Stimulated activated naive CD8-positive, alpha-beta T cell treated with anti-CD3 and anti-CD28 coated beads, Interleukin-15, Interleukin-2, amounts not matched to agents 100 U/mL and 50 U/mL, for 24 hours (primary cell): ENCODE measurements at places on chromosomes 7 and 10.

GRCh38 chr7:153675131-153675530 lies 377.1 kb upstream of the DPP6 start:
- no peak for DNase-seq

DNA sequence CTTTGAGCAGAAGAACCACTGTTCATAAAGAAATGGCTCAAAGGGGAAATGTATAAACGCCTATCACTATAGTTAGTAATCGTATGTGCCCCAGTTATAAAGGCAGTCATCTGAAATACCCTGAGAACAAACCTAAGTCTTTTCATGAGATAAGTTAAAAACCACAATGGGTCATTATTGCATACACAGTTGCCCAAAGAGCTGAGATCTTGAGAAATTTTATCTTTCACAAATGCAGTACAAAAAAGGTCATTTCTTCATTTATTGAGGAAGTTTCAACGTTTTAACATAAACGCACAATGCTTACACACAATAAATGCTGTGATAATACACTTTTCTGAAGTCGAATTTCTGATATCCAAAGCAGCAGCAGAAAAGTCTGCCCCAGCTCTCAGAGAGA lies 114.4 kb downstream of the MICU1 start:
- DNase-seq = no peak

- DNase-seq = no peak
Observed at GRCh38 chr7:93031795-93032194, 86.0 kb downstream of the SAMD9 start.

DNA sequence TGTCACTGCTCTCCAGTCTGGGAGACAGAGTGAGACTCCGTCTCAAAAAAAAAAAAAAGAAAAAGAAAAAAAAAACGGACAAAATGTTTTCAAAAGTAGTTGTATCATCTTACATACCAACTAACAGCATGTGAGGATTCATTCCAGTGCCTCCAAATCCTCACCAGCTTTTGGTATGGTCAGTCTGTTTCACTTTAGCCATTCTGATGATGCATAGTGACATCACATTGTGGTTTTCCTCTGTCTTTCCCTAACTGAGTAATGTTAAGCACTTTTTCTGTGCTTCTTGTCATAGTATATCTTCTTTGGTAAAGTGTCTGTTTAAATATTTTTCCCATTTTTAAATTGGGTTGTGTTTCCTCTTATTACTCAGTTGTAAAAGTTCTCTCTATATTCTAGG lies 251.4 kb upstream of the CTBP2 start:
- no peak for DNase-seq

DNA sequence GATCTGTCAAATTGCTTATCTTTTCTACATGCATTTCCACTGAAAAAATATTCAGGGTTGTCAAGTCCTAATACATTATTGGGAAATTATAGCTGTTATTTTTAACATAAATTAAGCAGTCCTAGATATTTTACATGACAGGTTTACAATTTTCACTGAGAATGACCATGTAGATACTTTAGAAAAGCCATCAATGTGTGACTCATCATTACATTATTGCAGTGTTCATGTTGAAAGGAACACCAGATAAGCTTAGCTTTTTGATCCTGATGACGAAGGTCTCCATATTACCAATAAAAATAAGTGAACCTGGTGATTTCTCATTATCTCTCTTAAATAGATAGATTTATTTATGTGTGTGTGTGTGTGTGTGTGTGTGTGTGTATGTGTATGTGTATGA lies 529.5 kb upstream of the PCDH15 start:
- DNase-seq = no peak

- no peak for DNase-seq
Observed at GRCh38 chr10:24944512-24945255, 7.7 kb downstream of the PRTFDC1 start.

- DNase-seq = no peak
Observed at GRCh38 chr7:17746020-17746530, 194.2 kb downstream of the SNX13 start.

- no peak for DNase-seq
Observed at GRCh38 chr10:57535306-57535705, 732.4 kb downstream of the IPMK start.

DNA sequence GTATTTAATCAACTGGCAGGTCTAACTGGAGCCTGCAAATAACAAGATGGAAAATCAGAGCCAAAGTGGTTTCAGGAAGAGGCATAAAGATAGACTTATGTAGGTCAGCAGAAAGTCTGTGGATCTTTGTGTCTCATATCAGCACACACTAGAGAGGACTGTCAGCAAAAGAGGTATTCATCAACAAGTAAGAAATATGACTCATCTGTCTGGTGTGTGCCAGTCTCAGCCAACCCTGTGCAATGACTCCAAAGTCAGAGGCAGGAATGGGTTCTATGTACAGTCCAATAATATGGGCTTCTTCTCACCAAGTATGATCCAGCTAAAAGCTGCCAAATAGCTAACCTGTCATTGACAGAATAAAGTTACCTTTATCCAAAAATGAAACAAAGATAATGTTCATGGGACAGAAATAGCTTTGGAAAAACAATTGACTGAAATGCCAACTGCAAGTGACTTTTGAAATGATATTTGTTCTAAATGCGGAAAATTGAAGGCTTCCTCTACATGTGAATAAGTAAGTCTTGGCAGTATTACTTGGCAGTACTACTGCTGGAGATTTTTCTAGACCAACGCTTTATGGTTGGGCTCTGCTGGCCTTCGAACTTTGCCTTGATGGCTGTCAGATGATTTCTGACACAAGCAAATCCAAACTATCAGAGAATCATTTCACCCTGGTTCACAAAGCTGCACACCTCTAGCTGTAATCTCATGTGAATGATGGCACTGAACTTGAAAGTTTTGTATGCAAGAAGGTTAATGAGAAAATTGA lies 272.3 kb upstream of the SEMA3C start:
- no peak for DNase-seq

DNA sequence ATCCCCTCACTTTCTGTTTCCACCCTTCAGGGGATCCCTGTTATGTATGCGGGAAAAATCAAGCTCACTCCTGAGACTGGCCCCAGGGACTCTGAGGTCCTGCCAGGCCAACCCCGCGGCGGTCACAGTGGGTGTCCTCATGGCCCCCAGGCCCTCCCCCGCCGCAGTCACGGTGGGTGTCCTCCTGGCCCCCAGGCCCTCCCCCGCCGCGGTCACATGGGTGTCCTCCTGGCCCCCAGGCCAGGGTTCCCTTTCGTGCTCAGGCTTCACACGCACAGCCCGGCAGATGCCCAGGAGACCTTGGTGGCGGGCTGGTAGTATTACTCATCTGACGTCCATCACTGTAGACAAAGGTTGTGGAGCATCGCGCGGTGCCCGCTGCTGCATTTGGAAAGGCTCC lies 491.0 kb upstream of the FOXK1 start:
- no peak for DNase-seq

DNA sequence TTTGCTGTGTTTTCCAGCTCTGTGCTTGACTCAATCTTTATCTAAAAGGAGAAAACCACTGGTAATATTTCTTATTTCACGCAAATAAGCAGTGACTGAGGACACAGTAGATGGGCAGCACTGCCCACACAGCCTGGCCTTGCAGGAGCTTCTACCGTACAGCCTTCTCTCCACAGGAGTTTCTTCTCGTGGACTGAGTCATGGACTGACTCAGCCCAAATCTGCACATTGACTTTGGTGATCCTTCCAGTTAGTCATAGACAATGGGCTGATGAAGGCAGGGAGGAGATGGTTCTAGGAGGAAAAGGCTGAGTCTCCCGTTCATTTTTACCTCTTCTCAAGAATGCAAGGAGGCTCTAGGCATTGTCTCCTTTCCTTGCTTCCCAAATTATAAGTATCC lies 200.7 kb downstream of the RAPGEF5 start:
- no peak for DNase-seq

- DNase-seq = no peak
Observed at GRCh38 chr7:80634505-80634904, 3.9 kb upstream of the CD36 start.
